MCF 10A (cell line): ENCODE measurements at places on chromosomes 7 and 10.

DNA sequence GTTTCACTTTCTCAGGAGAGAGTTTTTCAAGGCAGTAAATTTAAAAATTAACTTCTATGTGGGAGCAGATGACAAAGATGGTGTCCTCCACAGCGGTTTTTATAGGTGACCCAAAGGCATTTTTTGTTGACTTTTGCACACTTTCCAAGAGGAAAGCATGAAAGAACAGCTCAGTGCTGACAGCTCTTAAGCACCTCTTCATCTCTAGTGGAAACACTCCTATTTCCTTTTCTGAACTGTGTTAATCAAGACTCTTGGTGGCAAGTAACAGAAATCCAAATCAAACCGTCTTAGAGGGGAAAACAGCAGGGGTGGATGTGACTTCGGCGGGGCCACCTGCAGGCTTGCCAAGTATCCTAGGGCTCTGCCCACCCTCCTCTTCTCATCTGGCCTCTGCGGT lies 71.8 kb upstream of the GATA3 start:
- no peak for DNase-seq

DNA sequence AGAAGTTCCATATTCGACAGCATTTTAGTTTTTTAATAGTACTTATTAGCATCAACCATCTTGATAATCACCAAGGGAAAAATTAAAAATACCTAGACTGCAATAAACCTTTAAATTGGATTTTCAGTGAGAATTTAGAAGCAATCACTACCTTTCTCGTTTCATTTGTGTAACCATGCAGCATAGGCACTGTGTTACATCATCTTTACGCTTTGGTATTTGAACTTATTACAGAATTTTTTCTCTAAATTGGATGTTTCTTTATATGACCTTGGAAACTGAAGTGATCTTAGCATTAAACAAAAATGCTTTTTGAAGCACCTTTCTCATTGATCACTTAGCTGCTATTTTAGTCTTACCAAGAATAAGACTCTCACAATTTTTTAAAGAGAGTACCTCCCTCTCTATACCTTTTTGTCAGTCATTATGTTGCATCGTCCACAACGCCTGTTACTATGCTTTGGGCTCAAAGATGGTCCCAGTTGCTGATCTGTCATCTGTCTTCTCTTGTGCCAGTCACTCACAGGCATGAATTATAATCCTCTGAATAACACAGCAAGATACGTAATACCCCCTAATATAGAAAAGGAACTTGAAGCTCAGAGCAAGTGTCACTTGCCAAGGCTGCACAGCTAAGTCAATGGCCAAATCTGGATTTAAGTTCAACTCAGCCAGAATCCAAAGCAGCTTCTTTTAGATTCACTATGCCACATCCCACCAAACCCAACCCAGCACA lies 19.6 kb upstream of the ASCC1 start:
- DNase-seq = no peak

DNA sequence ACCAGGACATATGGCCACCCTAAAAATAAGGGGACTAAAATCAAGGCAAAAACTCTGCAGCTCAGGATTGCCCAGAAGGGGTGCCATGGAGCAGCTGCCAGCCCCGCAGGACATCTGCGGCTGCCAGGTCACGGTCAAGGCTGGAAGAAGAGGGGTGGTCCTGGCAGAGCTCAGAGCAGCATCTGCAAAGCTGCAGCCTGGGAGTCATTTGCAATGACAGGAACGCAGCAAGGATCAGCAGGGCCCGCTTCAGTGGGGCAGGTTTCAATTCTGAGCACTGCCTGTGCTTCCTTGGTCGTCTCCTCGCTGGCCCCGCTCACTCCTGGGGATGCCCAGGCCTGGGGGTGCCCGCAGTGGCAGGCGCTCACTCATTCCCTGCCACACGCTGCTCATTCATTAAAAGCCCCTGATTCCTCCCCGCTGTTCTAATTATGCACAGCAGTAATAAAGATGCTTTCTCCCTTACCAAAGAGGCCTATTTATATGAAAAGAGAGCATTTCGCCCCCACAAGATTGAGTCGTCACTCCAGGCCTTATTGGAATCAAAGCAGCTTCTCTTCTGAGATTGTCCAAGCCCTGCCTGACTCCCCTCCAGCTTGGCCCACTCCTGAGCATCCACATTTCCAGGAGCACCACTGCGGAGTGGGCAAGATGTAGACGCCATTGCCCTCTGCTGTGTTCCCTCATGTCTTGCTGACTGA lies 4.6 kb downstream of the HSPA12A start:
- DNase-seq = no peak

DNA sequence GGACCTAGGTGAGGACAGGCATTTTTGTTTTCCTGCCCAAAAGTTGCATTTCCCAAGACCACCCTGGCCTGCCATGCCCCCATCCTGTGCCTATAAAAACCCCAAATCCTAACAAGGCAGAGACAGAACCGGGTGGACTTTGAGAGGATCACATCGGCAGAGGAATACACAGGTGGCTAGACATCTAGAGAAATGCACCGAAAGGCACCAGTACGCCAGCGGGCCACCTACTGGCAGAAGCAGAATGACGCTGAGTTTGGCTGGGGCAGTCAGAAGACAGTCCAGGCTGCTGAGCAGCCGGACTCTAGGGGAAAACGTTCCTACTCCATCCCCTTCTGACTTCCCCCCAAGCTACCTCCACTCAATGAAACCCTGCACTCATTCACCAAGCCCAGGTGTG lies 2.8 kb downstream of the AKR1C4 start:
- no peak for DNase-seq

- DNase-seq = no peak
Observed at GRCh38 chr10:23317416-23317815, 27.2 kb downstream of the C10orf67 start.

DNA sequence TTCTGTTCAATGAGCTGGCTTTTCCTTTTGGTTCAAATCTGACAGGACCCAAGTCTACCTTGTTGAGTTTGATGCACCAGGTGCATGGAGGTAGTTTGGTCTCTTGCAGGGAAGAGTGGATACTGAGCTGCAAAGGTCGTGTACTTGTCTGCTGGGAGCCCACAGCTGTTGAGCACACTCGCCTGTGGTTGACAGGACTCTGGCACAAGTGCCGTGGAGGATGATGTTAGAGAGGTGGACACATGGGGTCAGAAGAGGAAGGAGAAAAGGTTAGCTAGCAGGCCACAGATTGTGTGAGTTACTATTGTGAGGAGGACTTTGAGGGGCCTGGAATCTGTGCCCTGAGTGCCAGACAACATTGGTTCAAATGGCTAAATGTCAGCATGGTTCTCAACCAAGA lies 197.3 kb downstream of the CREB5 start:
- DNase-seq = no peak

- no peak for DNase-seq
Observed at GRCh38 chr10:62049624-62050345, 148.3 kb downstream of the ARID5B start.

- no peak for DNase-seq
Observed at GRCh38 chr10:129546106-129546505, 79.1 kb downstream of the MGMT start.

DNA sequence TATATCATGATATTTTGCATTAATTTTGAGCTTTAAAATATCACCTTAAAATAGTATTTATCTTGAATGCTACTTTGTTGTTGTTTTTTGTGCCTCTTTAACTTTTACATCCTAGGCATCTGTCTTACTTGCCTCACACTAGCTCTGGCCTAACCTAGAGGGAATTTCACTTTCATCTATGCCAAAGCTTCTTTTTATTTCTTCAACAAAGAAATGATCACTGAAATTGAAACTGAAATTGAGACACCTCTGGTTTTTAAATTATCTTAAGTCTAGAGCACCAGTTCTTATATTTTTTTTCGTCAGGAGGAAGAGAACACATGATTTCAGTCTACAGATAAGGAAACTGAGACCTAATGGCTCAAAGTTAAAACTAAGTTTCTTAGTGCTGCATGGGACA lies 3.5 kb upstream of the SCIN start:
- no peak for DNase-seq

- DNase-seq = no peak
Observed at GRCh38 chr7:70354409-70355169, 756.3 kb downstream of the AUTS2 start.

DNA sequence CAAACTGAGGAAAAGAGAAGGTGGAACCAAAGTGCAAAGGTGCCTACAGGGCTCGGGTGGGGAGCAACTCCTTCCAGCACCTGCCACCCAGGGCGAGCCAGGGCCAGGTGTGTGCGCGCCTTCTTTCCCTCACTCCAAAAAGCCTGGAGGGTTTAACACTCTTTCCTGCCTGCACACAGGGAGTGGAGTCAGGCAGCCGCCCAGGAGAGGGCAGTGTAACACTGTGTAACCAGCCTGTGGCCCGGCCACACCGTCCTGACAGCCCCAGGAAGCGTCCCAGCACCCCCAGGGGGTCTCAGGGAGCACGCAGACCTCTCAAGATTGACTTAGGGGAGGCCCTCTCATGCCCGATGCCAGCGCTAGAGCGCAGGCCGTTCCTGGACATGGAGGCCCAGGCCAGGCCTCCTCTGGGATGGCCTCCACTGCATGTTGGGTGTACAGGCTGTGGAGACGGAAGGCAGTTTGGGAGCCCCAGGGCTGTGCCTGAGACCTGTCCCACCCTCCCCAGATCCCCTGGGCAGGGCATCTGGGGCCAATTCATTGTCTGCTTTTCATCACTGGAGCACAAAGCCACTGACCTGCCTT lies 13.4 kb downstream of the BRI3 start:
- DNase-seq = peak; percentile 72

GRCh38 chr7:114182837-114183236 lies 231.8 kb upstream of the FOXP2 start:
- no peak for DNase-seq

GRCh38 chr7:92042056-92042737 lies 92.1 kb downstream of the CYP51A1 start:
- DNase-seq = no peak

GRCh38 chr10:47441938-47442337 lies 42.0 kb downstream of the ANXA8 start:
- DNase-seq = no peak

- DNase-seq = no peak
Observed at GRCh38 chr10:86755454-86755739, 1.0 kb upstream of the BMPR1A start.

DNA sequence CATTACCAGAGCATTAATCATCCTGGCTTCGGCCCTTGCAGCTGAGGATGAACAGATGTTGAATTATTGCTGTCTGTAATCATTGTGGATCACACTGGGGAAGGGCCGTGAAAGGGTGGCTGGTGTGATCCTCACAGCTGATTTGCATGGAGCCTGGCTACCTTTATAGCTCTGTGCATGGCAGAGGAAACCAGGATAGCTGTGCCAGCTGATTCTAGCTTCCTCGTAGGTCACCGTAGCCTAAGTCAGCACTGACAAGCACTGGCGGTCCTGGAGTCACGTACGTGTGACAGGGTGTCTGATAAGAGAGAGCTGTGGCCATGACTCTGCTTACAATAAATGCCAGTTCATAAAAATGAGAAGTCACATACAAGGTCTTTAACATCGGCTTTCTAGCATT lies 76.5 kb downstream of the INSYN2A start:
- no peak for DNase-seq

- no peak for DNase-seq
Observed at GRCh38 chr7:108030516-108030915, 27.6 kb upstream of the LAMB1 start.

DNA sequence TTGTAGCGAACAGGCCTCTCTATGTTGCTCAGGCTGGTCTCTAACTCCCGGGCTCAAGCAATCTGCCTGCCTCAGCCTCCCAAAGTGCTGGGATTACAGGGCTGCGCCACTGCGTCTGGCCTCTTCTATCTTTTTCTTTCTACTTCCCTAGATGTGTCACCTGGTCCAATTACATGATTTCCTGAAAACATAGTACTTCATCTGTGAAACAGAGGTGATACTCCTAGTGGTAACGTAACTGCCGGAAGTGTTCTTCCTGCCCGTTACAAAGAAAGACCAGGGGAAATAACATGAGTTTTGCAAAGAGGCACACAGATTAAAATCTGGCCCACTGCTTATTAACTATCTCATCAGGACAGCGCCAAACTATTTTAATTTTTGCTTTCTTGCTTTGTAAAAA lies 18.4 kb upstream of the HGF start:
- no peak for DNase-seq

DNA sequence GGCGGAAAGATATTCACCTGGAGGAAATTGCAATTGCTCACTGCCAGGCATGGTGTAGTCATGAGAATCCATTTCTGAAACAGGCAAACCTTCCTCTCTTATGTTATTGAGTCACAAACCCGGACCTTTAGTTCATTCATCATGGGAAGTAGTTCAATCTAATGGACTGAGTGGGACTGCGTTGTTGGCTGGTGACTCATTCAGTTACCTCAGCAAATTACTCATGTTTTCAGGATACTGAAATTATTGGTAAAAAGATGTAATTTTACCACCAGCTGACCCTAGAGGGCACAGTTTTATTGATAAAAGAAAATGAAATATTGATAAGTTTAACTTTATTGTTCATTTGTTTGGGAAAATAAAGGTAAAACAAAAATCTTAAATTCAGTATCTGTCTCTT lies 1194.4 kb upstream of the SORCS1 start:
- DNase-seq = peak; percentile 88

DNA sequence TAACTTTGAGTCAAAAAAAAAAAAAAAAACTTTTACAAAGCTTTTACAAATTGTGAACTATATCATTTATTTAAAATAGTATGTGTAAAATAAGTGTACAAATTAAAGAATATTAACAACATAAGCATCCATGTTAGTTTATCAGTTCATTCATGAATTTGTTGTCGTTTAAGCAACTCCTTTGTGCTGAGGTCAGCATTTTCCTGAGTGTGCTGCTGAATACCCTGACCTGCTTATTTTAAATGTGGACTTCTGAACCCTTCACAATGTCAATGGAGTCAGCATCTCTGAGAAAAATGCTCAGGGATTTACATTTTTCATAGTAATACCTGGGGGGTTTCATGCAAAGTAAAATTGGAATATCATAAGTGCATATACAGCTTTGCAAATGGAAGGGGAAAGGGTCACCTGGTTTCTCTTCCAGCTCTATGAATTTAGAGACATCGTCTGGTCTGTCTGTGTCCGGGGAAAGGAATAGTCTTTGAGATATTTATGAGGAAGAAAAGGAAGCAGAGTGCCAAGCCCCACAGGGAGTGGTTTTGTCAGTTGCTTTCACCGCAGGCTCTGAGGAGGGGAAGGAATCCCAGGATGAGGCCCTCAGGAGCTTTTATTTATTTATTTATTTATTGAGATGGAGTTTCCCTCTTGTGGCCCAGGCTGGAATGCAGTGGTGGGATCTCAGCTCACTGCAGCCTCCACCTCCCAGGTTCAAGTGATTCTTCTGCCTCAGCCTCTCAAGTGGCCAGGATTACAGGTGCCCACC lies 125.5 kb upstream of the SVIL start:
- no peak for DNase-seq

DNA sequence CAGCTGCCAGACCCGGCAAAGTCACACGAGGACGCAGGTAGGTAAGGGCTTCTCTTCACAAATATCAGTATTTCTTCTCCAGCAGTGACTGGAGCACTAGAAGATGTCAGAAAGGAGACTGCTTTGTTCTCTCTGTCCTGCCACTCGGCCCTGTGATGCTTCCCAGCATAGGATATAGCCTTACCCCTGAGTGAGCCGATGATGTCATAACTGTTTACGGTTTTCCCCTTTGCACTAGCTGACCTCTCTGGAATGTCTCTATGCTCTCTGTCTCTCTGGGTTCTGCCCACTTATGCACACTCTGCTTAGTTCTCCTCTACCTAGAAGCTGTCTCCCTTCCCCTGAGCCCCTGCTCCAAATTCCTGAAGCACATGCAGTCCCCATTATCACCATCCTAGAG lies 167.5 kb upstream of the PODXL start:
- DNase-seq = no peak
